ENCODE measurements at places on chromosomes 16 and 17. TPM values are rescaled to one million over a fixed set of nuclear protein-coding genes. Genes with fewer than 3 reads are reported as not detected.

KRTAP4-6 gene
- not detected for total RNA-seq

NT5M gene
- 11.2 TPM for total RNA-seq

CCL3 gene
- not detected for total RNA-seq

NPIPB9 gene
- 1.7 TPM for total RNA-seq

KRTAP4-4 gene
- not detected for total RNA-seq

SLFN14 gene
- not detected for total RNA-seq

FBXL16 gene
- 11.9 TPM for total RNA-seq

KRTAP9-2 gene
- total RNA-seq: not detected

PTX4 gene
- total RNA-seq: not detected

HCRT gene
- not detected for total RNA-seq

SLC16A6 gene
- 0.30 TPM for total RNA-seq

MRPL58 gene
- 76.6 TPM for total RNA-seq

PGS1 gene
- total RNA-seq: 26.4 TPM

C1QTNF1 gene
- 45.9 TPM for total RNA-seq

OTOA gene
- total RNA-seq: 0.10 TPM

HOXB8 gene
- 5.8 TPM for total RNA-seq
